ENCODE measurements at places on chromosomes 7 and 10.

GRCh38 chr10:128817636-128818035 is 649.4 kb upstream of the MGMT start:
- DNase-seq = no peak

- no peak for DNase-seq
Measured at GRCh38 chr7:236967-237366, 44.6 kb downstream of the FAM20C start.

DNA sequence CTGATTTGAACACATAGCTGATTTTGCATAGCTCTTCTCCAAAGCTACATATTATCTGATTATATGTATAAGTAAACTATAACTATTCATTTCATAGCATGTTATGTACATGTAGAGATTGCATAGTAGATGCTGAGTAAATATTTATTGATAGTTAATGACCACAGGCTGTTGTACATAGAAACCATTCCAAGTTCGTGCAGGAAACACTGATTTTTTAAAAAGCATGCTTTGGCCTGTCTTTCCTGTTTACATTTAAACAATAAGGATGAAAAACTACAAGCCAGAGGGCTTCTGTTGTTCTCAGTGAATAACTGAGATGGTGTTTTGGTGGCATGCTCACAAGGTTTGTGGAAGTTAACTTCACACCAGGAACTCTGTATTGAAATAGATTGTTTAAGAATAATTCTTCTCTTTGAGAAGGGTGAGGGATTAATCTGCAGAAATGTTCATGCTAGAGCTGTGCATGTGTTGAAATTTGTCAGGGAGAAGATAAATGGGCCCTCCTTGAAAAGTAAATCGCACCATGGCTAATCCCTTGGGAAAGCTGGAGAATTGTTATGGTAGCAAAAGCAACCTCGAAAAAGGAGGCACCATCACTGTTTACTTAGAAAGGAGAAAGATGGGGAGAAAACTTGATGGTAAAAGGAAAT is 120.2 kb upstream of the SP8 start:
- DNase-seq = no peak

DNA sequence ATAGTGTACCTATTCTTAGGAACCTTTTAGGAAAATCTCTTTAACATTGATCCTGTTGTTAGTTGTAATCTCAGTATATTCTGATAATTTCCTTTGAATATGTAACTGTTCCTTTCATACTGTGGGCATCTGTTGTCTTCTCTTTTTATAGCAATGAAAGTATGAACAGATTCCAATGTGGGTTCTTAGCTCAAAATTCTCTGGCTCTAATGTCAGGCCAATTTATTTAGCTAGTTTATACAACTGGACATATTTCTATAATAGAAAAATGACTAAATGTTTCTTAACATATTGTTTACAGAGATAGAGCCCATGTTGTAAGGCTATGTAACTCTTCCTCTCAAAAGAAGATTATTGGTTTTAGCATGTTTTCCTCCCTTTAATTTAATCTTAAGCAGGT is 363.2 kb downstream of the AUTS2 start:
- no peak for DNase-seq

DNA sequence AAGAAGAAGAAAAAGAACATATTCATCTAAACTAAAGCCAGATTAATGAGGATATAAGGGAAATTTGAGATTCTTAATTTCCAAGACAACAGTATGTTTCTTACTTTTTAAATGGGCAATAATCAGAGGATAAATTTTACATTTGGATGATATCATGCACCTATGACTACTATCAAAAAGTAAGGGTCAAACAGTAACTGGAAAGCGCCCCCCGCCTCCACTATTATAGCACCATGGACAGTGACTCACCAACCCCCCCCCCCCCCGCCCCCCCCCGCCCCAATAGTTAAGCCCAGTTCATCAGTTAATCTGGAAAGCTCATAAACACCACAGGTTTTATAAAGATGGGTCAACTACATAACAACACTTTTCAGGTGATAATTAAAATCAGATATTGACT is 194.3 kb upstream of the DGKB start:
- DNase-seq = no peak

DNA sequence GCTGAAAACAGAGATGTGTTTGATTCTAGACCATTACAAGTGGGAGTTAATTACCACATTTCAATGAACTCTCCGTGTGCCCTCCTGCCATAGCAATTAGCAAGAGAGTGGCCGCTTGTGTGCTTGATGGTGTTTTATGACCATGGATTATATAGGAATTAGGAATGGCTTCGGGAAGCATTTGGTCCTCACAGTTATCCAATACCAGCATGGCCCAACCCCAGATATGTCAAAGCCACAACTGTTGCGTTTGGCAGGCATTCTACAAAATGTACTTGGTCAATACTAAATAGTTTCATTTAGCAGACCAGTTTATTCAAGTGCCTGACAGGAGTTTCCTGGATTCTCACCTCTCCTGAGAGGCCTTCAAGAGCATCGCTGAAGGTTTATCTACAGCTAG is 509.0 kb upstream of the GALNT17 start:
- DNase-seq = no peak

DNA sequence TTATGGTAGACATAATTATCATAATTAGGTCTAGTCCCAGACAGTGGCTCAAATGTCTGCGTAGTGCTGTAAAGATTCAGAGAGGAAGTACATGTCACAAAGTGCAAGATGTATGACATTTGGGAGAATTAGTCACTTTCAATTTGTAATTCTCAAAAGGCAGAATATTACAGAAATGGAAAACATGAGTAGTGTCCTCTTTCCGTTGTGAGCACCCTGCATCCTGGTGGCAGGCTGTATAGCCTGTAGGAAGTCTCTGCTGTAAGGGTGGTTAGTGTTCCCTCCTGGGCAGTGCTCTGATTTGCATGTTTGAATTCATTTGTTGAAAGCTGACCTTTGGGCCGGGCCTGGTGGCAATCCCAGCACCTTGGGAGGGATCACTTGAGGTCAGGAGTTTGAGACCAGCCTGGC is 17.0 kb downstream of the CDK14 start:
- DNase-seq = no peak

DNA sequence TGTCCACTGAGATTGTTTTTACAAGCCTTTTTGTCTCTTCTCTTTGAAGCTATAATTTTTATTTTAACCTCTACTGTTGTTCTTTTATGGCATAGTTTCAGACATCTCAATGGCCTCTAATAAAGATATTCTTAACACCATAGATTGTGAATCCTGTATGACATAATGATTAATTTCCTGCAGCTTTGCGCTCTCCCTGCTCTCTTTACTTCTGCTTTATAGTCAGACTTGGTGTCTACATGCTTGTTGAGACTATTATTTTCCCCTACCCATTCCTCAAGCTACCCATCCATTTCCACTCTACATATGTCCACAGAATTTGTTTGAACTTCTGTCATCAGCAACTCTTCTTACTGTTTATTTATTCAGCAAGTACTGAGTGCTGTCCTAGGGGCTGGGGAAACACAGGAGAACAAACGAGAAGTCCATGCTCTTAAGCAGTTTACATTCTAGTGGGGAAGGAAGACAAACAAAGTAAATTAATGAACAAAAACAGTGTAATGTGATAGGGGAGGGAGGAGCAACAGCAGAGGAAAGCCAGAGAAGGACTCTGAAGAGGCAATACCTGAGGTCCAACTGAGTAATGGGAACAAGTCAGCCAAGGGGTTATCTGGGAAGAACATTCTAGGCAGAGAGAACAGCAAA is 110.1 kb downstream of the CDK14 start:
- no peak for DNase-seq

GRCh38 chr7:90892213-90892612 is 296.1 kb downstream of the CDK14 start:
- no peak for DNase-seq

- no peak for DNase-seq
Measured at GRCh38 chr10:87928996-87929395, 65.6 kb downstream of the PTEN start.

- DNase-seq = no peak
Measured at GRCh38 chr10:121910673-121911420, 17.0 kb downstream of the ATE1 start.

DNA sequence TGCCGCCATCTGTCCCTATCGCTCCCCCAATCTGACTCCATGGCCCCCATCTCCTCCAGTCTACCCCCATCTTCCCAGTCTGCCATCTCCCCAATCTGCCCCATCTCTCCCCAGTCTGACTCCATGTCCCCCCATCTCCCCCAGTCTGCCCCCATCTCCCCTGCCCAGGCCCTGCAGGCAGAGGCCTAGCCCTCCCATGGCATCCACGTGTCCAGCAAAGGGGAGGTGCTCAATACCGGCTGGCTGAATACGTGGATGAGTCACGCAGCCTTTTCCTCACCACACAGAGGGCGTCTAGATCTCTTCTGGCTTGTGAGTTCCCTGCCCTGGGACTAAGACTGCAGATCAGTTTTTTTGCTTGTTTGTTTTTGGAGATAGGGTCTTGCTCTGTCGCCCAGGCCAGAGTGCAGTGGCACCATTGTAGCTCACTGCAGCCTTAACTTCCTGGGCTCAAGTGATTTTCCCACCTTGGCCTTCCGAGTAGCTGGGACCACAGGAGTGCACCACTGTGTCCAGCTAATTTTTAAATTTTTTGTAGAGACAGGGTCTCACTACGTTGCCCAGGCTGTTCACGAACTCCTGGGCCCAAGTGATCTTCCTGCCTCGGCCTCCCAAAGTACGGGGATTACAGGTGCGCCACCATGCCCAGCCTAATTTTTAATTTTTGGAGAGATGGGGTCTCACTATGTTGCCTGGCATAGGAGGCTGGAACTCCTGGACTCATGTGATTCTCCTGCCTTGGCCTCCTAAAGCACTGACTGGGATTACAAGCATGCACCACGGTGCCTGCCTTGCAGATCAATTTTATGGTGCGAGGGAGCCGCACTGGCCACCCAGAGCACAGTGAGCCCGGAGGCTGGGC is 15.3 kb upstream of the GPR146 start:
- peak; percentile 88 for DNase-seq

DNA sequence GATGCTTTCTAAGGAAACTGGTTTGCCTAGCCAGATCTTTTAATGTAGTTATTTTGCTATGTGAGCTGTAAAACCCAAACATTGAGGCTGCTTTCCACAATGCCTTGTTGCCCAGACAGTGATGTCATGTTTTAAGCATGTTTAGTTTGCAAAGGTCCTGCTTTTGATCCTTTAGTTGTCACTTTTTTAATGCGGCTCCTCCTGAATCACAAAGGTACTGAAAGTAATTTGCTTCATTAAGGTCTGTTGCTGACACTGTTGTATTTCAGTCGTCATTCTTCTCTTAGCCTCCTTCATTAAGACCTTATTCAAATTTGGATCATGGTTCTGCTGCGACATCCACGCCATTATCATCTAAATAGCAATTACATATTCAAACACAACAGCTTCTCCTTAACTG is 10.6 kb downstream of the RPA3 start:
- no peak for DNase-seq

DNA sequence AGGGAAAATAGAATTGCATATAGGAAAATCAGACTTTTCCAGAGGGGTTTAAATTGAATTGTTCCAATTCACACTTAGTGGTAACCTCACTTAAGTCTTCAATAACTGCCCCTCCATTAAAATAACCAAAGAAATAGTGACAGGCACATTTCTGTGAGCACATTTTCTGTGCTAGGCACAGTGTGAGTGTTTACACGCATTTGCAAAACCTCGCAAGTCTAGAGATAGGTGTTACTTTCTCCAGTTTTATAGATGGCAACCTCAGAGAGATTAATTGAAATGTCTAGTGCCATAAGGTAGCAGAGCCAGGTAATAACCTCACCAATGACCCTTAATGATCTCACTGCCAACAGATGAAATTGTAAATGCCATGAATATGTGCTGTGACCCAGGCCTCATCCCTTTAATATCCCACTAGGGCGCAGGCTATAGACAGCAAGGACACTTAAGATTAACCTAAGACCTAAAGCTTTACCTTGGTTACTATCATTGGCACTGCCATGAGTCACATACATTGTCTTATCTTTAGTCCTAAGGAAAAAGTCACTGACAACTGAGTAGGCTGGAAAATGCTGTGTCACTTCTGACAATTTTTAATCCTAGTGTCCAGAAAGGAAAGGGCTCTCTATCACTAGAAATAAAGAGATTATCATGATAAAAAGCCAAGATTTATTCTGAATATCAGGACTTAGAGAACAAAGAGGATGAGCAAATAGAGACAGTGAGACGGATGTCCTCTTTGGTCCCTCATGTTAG is 187.8 kb downstream of the PPP1R17 start:
- no peak for DNase-seq

DNA sequence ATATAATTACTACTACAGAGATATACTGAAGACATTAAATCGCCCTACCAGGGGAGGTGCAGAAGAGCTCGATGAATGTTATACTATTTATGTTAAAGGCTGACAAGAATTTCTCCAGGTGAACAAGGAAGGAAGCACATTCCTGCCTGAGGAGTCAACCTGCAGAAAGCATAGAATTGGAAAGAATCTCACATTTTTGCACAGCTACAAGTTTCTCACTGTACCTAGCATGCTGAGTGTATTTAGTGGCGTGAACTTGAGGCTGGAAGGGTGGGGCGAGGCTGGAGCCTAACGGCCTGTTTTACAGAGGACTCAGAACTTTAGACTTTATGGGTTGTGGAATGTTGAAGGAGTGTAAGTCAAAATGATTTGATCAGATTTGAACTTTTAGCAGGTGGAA is 373.6 kb upstream of the LRGUK start:
- DNase-seq = no peak

DNA sequence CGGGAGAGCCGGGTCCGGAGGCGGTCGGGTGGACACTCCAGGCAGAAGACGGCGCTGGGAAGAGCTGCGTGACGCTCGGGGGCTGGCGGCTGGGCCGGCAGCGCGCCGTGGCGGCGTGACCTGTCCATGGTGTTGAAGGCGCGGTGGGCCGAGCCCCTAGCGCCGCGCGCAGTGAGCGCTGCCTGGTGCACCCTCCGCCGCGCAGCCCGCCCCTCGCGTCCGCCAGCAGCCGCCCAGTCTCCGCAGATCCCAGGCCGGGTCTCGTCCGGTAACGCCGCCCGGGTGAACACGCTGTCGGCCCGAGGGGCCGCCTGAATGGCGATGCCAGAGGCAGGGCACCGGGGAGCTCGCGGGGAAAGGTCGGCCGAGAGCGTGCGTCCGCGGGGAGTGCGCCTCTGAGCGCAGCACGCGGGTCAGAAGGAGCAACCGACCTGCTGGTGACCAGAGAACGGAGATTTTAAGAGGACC is 657 bp upstream of the TMEM178B start:
- DNase-seq = peak; percentile 27

DNA sequence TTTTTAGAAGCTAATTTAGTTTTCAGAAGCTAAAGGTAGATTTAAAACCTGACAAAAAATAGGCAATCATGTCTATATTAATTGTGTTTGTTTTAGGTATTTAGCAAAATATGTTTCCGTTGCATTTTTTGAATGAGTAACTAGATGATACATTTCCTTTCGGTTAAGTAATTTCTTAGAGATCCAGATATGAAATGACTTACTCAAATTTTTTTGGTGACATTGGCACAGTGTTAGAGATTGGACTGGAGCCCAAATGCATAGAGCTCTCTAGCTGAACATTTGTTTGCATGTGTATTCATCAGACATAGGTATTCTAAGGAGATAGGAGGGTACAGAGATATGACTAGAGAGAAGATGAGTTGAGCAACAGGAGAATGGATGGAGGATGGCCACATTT is 1.9 kb downstream of the BUB3 start:
- no peak for DNase-seq
